ENCODE measurements at places on chromosomes 11 and 22.

DNA sequence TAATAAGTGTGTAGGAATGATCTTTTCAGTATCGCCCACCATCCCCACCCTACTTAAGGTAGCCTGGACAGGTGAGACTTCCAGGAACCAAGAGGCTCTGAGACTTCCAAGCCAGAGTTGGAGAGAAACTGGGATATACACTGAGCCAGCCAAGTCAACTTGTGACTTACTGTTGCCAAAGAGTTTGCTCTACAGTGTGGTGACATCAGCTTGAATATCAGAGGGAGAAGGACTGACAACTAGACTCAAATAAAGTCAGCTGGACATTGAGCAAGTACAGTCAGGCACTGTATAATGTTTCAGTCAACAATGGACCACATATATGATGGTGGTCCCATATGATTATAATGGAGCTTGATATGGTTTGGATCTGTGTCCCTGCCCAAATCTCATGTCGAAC lies 1.2 kb upstream of the MMP10 start:
- DNase-seq: peak; percentile 64

- DNase-seq: no peak
Observed at GRCh38 chr22:22689621-22690345, 45.4 kb downstream of the GGTLC2 start.

GRCh38 chr22:40153192-40153591 lies 24.5 kb upstream of the TNRC6B start:
- no peak for DNase-seq

DNA sequence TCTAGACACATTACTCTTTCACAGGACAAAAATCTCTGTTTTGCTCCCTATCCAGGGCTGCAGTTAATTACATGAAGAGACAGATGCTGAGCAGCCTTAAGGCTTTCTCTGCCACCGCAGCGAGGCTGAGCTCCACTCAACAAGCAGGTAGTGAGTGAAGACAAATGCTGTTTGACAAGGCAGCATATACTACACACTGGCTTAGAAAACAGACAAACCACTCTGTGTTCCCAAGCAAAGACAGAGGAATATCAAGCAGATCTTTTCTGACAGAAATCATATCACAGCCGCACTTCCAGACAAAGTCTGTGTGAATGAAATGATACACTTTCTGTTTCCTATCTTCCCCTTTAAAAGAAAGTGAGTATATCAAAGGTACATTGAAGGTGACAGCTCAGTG lies 368.1 kb downstream of the DCDC1 start:
- DNase-seq: no peak

GRCh38 chr11:128901653-128902514 lies 10.7 kb downstream of the KCNJ5 start:
- no peak for DNase-seq

GRCh38 chr11:2818021-2818420 lies 67.6 kb downstream of the CDKN1C start:
- no peak for DNase-seq

DNA sequence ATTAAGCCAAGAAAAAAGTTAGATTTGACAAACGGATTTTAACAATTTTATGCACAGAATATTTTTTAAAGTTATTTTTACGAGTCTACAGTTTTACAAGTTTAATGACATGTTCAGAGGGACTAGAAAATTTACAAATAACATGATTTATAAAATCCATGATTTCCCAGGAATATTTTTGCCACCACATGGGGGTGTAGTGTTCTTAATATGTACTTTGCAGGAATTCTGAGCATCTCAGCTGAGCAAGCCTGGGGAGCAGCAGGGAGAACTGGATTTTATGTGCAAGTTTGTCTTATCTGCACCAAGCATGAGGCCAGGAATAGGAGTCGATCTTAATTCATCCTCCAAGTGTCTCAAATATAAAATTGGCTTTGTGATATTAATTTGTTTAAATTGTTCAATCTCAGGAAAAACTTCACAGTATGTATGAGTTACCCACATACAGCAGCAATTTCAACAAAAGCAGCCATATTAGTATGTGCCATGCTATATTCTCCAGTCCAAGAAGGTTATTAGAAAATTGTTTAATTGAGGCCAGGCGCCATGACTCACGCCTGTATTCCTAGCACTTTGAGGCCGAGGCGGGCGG lies 826.3 kb downstream of the DLG2 start:
- DNase-seq: no peak

GRCh38 chr11:128502726-128503125 lies 84.6 kb downstream of the ETS1 start:
- no peak for DNase-seq

DNA sequence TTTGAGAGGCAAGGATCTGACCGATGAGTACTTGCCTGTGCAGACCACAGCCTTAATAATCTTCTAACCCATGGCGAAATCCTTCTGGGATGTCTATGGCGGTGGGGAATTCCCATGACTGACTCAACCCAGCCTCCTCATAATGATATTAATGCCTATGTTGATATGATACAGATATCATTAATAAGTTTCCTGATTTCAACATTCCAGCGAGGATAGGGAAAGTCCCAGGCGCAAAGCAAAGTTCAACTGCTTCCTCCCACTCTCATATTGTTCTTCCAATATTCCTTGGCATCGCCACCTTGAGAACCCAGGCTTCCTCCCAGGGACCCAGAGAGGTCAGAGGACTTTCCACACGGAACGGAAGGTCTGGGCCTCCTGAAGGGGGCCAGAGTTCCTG lies 110.3 kb upstream of the TMEM45B start:
- no peak for DNase-seq

GRCh38 chr11:70397336-70397982 lies 870 bp upstream of the CTTN start:
- peak; percentile 8 for DNase-seq

GRCh38 chr11:122995526-122995925 lies 13.9 kb upstream of the BSX start:
- no peak for DNase-seq

- DNase-seq: no peak
Observed at GRCh38 chr11:131889146-131889577, 518.7 kb downstream of the NTM start.

- no peak for DNase-seq
Observed at GRCh38 chr22:46417769-46418168, 82.3 kb downstream of the TRMU start.

- no peak for DNase-seq
Observed at GRCh38 chr22:44332946-44333345, 20.2 kb upstream of the SHISAL1 start.

GRCh38 chr11:16876053-16876752 lies 137.8 kb downstream of the C11orf58 start:
- DNase-seq: no peak

DNA sequence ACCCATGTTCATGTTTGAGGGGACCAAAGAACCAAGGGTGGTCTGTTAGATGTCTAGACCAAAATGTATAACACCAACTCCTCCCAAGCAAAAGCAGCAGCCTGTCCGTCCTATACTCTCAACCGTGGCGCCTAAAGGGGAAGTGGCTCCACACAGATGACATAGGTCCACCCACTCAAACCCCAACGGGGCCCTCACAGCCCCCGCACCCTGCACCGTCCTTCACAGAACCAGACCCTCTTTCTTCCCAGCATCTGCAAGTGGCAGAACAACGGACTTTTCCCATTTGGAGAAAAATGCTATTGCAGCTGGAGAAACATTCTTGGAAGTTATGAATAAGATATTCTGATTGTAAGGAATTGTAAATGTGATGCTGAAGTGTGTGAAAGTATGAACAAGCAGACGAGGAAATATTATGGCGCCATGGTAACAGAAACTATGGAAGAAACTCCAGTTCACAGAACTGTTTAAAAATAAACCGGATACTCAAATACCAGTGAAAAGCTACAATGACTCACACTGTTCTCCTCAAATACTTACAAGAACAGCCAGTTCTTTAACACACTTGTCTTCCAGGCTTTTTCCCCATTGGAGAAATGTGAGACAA lies 76.5 kb upstream of the ARFGAP3 start:
- peak; percentile 92 for DNase-seq

GRCh38 chr22:26883393-26883792 lies 226.0 kb downstream of the MIAT start:
- no peak for DNase-seq

DNA sequence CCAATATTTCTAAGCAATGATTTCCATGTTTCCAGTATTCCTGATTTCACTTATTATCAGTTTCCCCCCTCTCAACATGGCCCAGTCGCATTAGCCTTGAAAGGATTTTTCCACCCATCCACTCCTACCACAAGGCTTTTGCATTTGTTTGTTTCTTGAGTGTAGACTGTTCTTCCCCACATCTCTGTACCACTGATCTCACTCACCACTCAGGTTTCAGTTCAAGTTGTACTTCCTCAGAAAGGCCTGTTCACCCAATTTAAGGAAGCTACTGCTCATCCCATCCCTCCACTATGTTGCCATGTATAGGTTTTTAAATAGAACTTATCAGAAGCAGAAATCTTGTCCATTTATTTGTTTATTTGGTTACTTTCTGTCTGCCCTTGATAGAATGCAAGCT lies 472.3 kb downstream of the FAM181B start:
- no peak for DNase-seq

DNA sequence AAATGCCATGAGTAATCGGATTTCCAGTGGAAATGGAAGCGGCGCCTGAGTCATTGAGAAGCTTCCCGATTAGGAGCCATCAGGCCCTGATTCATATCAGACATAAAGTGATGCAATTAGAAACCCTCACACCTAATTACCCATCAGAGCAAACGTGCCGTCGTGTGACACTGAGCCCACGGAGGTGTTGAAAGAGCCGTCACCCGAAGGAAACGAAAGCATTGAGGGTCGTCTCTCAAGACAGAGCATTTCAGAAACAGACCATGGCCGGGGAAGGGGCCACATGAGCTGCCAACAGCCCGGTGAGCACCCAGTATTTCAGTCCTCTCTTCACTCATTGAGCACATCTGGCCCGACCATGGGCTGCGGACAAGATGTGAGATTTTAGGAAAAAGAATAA lies 829.3 kb downstream of the TBC1D22A start:
- no peak for DNase-seq

GRCh38 chr11:76392870-76393269 lies 11.7 kb downstream of the GVQW3 start:
- peak; percentile 13 for DNase-seq

GRCh38 chr11:62965574-62965973 lies 19.2 kb downstream of the SLC22A6 start:
- no peak for DNase-seq

DNA sequence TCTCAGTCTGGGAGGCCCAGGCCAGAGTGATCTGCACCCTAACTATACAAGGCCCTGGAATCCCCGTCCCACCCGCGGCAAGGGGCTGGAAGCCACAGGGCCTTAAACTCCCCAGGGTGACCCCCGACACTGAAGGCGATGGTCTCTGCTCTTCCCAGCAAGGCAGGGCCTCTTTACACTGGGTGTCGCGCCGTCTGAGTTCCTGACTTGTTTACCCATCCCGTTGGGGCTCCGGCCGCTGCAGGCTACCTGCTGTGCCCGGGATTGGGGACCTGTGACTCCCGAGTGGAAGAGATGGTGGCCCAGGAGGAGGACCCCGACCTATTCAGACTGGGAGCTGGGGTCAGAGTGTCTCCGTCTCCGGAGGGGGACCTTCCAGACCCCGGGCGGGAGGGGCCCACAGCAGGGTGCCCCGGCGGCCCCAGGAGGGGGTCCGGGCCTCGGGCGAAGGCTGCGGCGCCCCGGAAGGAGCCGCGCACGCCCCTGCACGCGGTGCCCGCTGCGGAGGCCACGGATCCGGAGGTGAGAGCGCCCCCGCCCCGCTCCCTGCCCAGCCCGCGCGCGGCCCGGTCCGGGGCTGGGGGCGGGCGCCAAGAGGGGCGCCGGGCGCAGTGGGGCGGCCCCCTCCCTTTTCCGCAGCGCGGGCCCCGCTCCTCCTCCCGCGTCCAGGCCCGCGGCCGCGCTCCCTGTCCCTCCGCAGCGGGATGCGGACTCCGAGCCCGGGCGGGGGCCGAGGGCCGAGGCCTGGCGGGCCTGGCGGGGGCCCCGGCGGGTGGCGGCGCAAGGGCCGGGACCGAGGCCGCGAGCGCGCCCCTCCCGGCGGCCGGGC lies 560 bp upstream of the MPPED1 start:
- DNase-seq: no peak

GRCh38 chr22:24021304-24021703 lies 10.2 kb downstream of the CABIN1 start:
- DNase-seq: no peak

DNA sequence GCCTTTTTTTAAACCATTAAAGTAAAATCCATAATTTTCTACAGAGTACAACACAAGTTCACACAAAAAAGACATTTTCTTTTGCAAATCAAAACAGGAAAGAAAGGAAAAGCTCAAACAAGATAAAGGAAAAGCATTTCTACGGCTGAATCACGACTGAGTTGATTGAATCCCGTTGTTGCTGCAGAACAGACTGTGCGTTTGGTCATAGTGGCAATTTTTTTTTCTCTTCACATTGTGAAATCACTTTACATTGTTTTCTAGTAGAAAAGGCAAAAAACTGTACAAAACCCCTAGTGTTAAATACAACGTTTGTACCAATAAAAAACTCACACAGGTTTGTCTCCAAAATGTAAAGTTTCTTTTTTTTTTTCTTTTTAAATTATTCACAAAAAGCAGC lies 17.3 kb upstream of the RAPSN start:
- no peak for DNase-seq

GRCh38 chr11:115778928-115779650 lies 274.9 kb upstream of the CADM1 start:
- DNase-seq: no peak

DNA sequence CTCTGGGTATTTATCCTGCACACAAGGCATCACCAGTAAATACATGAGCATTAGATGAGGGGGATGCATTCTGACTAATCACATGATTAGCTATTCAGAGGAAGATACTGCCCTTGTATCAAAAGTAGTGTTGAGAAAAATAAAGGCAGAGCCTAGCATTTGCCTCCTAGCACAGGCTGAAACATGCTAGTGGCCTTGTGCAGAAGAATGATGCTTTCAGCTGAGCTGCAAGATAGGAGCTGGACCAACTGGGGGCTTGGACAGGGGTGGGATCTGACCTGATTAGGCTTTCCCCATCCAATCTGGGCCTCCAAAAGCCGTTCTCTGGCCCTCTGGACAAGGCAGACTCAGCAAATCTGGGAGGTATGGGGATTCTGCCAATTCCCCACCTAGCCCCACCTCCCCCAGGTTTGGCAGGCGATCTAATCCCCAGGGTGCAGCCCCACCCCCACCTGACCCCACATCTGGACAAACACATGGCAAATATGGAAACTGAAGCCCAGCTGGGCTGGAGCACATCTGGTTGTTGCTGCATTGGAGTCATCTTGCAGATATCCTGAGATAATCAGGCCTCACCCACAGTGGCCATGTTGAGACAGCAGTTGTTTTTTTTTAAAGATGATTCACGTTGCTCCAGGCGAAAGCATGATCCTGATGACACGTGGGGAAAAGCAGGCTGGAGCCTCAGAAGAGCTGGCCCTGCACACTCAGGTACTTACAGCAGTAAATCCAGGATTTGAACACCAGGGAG lies 4.4 kb upstream of the MISFA start:
- no peak for DNase-seq

DNA sequence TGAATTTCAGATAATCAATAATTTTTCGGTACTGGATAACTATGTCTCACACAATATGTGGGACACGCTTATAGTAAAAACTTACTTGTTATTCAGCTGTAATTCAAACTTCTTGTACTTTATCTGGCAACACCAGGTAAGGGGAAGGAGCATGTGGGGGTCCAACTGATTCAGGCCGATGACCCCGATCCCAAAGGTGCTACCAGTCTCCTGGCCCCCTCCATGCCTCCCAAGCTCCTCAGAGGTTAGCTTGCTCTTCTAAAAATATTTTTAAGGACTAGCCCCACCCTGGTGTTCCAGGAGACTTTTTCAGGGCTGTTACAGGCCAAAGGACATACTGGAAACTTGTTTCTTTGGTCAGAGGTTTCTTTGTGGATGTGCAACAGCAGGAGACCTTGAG lies 61.8 kb upstream of the ALX4 start:
- no peak for DNase-seq

GRCh38 chr11:30729187-30729713 lies 143.1 kb upstream of the MPPED2 start:
- DNase-seq: no peak
